Stimulated activated naive CD4-positive, alpha-beta T cell (primary cell): ENCODE measurements at places on chromosomes 1 and 21.

DNA sequence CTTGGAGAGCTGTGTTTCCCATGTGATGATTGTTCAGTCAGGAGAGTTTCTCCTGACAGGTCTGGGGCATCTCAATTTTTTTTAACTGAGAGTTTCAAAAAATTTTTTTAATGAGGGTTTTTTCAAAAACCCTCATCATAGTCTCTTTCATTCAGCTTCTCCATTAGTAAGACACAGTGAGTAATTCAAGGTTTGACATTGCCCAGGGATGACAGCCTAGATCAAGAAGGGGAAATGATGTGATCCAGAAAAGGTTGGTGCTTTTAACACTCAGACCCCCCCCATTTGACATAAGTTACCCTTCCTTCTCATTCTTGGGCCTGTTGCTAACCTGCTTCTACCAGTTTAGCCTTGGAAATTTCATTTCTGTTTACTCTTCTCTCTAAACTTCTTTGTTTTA, 189.4 kb upstream of the HOOK1 start:
- no peak for DNase-seq

GRCh38 chr21:43719748-43720538, 1.0 kb downstream of the PDXK start:
- DNase-seq = no peak

DNA sequence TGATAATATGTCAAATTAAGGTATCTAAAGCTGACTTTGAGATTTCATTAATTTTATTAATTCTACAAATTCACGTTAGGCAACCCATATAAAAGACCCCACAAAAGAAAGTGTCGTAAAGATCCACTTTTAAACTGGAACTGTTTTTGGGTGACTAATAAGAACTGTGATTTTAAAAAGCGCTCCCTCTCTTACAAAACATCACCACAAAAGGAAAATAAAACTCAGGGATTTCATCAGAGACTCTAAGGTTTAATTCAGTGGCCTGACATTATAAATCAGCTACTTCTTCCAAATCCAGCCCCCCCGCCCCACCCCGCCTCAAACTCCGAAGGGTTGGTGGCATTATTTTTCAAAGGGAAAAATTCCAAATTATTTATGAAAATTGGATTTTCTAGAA, 2.7 kb downstream of the COL24A1 start:
- no peak for DNase-seq

- DNase-seq = no peak
Measured at GRCh38 chr1:2289607-2290006, 61.5 kb downstream of the SKI start.

- DNase-seq = no peak
Measured at GRCh38 chr1:24484199-24484598, 18.4 kb upstream of the RCAN3 start.

- DNase-seq = no peak
Measured at GRCh38 chr1:36947384-36947783, 86.9 kb downstream of the GRIK3 start.

- no peak for DNase-seq
Measured at GRCh38 chr1:211229365-211229759, 29.8 kb upstream of the RCOR3 start.

DNA sequence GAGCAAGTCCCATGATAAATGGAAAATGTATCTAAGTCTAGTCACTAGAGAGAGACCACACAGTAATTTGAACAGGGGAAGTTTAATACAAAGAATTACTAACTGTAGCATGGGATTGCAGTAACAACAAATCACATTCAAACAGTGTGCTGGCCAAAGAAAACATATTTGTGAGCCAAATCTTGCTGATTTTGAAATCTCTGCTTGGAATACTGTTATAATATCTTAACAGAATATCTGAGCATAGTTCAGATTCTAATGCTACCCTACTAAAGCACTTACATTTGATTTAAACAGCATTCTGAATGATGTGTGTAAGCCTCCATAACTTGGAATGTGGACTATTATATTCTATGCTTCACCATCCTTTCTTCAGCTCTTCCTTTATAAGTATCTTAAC, 270.0 kb upstream of the BRINP3 start:
- DNase-seq = no peak

GRCh38 chr21:42172596-42173483, 46.1 kb upstream of the ABCG1 start:
- DNase-seq = no peak

GRCh38 chr1:23957096-23957495, 2.5 kb upstream of the PNRC2 start:
- DNase-seq = no peak

- DNase-seq = no peak
Measured at GRCh38 chr1:64041371-64042131, 161.9 kb upstream of the UBE2U start.

DNA sequence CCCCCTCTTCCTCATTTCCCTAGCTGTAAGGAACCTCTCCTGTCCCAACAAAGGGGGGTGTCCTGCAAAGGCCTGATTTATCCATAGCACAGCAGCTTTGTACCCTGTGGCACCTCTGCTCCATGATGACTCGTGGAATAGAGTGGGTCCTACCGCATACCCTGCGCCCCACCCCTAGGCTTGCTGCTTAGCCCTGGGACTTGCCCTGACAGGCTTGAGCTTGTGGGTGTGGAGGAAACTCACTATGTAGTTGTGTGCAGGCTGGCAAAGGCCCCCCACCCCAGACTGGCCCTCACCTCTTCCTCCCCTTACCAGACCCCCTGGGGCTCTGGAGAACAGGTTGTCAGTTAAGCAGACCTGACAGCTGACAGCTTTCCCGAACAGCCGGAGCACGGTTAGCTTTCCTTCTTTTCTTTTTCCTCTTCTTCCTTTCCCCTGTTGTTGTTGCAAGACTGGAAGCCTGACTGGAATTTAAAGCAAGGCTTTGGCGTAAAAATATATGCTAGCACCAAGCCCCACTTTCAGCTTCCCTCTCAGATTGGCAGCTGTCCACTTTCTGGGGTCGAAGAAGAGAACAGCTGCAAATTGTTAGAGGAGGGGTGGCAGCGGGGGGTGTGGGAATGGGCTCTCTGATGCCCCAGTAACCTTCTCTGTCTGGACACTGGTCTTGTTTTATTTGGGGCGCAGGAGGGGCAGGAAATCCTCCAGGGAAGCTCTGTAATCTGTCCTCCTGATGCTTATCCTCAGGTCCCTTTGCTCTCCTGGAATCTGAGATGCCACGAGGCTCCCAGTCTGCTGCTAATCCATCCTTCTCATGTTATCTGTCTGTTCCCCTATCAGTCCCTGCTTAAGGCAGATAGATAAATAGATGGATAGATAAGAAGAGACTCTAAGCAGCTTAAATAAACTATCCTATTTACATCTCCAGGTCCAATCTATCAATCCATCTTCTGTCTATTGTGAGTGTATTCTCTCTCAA, 134.6 kb downstream of the BRINP2 start:
- DNase-seq = no peak

GRCh38 chr1:241736387-241736786, 84.3 kb downstream of the WDR64 start:
- no peak for DNase-seq

GRCh38 chr1:47557066-47557465, 119.2 kb downstream of the FOXD2 start:
- DNase-seq = no peak

GRCh38 chr1:93186667-93187066, 6.1 kb downstream of the CCDC18 start:
- DNase-seq = no peak

DNA sequence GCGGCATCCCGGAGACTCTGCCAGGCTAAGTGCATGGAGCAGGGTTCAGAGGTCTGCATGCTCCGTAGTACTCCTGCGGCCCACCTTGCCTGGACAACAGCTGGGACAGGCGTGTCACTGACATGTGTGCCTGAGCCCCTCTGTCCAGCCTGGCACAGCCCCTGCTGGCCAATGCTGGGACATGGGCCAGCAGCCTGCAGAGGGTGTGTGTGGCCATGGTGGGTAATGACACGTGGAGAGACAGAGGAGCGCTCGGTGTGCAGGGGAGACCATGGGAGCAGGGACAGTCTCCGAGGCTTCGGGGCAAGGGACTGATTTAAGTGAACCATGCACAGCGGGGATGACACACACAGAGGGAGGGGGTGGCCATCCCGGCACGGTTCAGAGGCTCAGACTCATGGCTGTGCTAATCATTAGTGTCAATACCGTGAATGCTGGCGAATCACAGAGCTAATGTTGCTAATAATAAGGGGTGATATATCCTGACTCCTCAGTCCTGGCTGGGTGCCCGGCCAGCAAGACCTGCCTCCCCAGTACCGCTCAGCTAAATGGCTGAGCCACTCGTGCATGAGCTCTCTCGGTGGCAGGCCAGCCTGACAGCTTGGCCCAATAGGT, 41.5 kb downstream of the IGSF21 start:
- no peak for DNase-seq

DNA sequence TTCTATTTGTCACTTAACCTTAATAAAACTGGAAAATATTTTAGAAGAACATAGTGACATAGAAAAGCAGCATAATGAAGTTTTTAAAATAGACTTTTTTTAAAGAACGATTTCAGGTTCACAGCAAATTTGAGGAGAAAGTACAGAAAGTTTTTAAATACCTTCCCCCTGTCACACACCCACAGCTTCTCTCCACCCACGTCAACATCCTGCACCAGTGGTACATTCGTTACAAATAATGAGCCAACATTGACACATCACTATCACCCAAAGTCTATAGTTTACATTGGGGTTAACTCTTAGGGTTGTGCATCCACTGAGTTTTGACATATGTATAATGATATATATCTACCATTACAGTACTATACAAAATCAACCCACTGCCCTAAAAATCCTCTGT, 3.0 kb upstream of the SLC35F3 start:
- no peak for DNase-seq

GRCh38 chr1:194774535-194774934, 1588.1 kb upstream of the B3GALT2 start:
- no peak for DNase-seq

- DNase-seq = no peak
Measured at GRCh38 chr1:166090244-166090643, 76.6 kb downstream of the FAM78B start.

GRCh38 chr1:113929750-113930498, 800 bp downstream of the HIPK1 start:
- peak; percentile 74 for DNase-seq

- no peak for DNase-seq
Measured at GRCh38 chr1:63818567-63819325, 44.9 kb downstream of the ROR1 start.

- DNase-seq = no peak
Measured at GRCh38 chr1:12411098-12411497, 181.3 kb downstream of the VPS13D start.

- DNase-seq = no peak
Measured at GRCh38 chr21:37601915-37602314, 235.3 kb downstream of the DYRK1A start.

GRCh38 chr1:2431518-2431917, 19.2 kb upstream of the PEX10 start:
- no peak for DNase-seq

GRCh38 chr1:71245246-71245645, 164.4 kb upstream of the ZRANB2 start:
- DNase-seq = no peak

- DNase-seq = peak; percentile 61
Measured at GRCh38 chr1:205748403-205749233, 1.4 kb downstream of the NUCKS1 start.

GRCh38 chr1:6884652-6885153, 99.4 kb downstream of the CAMTA1 start:
- no peak for DNase-seq

- no peak for DNase-seq
Measured at GRCh38 chr21:15687208-15687607, 42.6 kb upstream of the USP25 start.
